ENCODE measurements at places on chromosomes 16 and 17.
A peak's percentile ranks its signal among the peaks of the same experiment; 100 is the strongest.

GRCh38 chr16:3983081-3983520, 102.6 kb upstream of the CREBBP start:
- DNase-seq: peak; percentile 35

- no peak for DNase-seq
These were observed 902.5 kb downstream of the KCNJ2 start for GRCh38 chr17:71071837-71072236.

DNA sequence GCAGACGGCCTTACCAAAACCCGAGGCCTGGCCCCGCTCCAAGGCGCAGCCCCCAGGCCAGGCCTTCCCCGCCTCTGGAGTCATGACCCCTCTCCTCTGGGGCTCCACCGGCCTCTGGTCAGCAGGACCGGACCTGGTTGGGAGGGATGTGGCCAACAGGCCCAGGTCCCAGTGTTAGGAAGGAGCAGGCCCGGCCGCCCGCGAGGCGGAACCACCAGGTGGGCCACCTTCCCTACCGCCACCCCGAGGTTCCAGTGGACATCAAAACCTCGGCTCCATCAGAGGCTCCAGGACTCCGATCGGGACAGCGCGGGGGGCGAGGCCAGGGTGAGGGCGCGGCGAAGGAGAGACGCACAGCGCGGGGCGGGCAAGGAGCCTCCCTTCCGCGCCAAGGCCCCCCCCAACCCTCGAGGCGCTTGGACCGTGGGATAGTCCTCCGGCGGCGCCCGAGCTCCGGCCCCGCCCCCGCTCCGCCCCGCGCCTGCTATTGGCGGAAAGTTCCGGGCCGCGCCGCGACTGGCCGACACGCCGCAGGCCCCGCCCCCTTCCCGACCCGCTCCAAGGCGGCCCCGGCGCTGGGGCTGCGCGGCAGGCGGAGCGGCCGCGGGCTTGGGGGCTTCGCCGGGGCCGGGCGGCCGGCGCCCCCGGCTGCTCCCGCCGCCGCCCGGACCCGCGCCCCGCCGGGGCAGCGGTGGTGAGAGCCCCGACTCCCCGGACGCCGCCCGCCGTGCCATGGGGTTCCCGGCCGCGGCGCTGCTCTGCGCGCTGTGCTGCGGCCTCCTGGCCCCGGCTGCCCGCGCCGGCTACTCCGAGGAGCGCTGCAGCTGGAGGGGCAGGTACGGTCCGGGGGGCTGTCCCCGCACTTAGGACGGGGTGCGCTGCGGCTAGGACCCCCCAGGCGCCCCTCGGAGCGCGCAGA, at the start of gene METRN:
METRN (plus strand) TSS at position 561 of the 919 bp plus-strand sequence; CDS start at position 733, 172 bp downstream.
- no peak for DNase-seq

DNA sequence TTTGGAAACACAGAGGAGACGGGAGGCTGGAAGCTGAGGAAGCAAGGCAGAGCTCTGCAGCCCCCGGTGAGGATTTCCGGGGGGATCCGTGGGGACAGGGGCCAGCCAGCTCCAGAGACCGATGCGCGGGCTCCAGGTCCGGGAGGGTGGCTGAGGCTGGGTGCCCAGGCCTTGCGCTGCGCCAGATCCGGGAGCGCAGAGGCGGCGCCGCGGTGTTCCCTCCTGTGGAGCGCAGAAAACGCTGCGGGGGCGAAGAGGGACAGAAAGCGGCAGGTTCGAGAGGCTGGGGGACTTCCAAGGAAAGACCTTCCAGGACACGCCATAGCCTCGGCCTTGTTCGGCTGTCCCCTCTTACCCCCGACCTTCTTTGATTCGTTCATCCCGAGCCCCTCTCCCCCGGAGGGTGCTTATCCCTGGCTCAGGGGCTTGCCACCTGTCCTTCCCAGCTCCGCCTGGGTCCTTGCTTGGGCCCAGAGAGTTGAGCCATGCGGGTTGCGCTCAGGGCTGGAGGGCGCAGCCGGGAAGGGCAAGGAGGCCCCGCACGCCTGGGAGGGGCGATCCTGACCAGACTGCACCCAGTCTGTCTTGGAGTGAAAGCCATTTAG, 697 bp upstream of the SHISA9 start:
- DNase-seq: no peak

DNA sequence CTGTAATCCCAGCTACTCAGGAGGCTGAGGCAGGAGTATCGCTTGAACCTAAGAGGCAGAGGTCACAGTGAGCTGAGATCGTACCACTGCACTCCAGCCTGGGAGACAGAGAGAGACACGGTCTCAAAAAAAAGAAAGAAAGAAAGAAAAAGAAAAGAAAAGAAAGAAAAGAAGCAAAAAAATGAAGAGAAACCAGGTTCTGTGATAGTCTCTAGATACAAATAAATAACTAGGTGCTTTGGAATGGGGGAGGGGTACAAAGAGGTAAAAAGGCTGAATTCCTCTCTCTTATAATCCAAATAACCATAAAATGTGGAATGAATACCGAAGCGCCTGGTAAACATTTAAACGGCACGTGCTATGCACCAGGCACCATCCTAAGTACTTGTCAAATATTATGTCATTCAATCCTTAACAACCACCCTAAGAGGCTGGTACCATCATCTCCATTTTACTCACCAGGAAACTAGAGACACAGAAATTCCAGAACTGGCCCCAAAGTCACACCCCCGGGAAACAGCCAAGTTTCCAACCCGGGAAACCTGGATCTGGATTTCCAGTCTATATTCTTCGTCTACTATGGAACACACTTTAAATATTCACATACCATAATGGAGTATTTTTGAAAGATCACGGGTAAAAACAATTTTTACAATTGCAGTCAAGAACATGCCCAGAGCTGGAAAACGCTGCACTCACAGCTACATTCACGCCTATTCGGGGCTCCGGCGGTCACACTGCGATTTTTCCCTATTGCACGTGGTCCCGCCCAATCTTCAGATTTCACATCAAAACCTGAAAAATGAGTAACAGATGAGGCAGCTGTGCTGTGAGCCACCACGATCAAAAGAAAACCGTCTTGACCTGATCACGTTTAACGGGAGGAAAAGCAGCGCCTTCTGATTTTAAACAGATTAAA, 10.5 kb downstream of the NXN start:
- no peak for DNase-seq

DNA sequence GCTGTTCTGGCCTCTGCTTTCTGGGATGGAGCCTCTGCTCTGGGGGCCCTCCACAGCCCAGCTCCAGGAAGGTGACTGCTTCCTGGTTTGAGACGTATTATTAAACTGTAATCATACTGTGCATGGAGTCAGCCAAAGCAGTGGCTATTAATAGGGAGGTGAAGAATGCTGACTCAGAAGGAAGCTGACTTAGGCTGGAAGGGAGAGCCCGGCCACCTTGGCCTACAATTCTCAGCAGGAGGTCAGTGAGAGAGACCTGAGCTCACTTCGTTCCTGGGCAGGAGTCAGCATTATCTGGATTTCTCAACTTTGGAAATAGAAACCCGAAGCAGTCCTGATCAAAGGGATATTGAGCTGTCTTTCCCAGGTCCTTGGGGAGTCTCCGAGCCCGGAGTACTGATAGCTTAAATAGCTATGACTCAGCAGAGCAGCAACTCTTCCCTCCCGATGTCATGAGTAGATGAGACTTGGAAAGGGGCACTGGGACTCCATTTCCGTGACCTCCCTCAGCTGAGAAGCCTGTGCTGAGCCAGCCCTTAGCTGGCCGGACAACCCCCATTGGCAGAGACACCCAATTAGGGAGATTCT, 91.8 kb downstream of the YPEL2 start:
- no peak for DNase-seq

DNA sequence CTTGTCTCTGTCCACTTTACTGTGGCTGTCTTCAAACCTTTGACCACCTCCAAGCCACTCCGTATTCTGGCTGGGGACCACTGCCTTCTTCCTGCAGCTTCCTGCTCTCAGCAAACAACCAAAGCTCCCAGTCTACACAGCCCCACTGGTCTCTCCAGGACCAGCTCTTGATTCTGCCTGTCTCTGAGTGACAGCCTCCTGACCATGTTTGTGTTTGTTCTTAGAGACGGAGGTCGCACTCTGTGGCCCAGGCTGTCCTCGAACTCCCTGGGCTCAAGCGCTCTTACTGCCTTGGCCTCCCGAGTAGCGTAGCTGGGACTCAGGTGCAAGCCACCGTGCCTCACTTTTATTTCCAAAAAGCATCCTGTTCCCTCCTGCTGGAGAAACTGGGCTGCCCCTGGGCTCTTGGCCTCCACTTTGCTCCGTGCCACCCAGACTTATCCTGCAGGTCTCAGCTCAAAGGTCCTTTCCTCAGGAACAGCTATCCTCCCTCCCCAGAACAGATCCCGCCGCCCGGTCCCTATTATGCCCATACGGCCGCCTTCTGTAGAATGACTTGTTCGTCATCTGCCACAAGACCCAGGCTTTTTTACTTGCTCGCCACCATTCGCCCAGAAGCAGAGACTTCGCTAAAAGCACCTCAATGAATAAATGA, 9.1 kb downstream of the MNT start:
- no peak for DNase-seq

GRCh38 chr16:76729525-76729924, 452.3 kb downstream of the CNTNAP4 start:
- no peak for DNase-seq

DNA sequence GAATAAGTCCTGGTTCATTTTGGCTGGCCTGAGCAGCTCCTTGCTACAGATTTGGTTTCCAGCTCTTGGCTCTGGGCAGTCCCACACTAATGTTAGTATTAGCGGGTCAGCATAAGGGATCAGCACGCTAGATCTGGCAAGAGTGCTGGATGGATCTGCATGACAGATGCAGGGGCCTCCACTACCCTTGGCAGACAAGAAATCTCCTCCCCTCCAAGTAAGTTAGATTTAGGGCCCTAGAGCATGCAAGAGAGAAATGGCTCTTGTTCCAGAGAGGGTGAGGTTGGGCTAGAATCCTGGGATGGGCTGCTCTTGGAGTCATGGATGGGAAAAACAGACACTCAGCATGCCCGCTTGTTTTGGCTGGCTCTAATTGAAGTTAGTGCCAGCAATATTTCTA, 414.3 kb downstream of the RBFOX1 start:
- no peak for DNase-seq

GRCh38 chr17:73468221-73468620, 156.4 kb upstream of the CDC42EP4 start:
- no peak for DNase-seq

GRCh38 chr17:66829386-66829864, 5.5 kb upstream of the CACNG5 start:
- DNase-seq: no peak

DNA sequence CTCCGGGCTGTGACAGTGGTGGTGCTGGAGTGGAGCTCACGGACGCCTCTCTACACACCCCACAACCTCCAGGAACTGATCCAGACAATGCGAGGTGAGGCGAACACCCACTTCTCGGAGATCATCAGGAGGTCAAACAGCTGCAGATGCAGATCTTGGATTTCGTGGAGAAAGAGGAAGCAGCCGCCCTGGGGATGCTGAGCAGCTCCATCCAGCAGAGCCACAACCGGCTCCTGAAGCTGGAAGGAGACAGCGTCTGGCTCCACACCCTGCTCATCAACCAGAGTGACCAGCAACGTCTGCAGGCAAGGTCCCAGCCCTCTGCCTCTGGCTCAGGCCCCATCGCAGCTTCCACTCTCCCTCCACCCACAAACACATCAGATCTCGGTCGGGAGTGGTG, 13.2 kb upstream of the SLC16A5 start:
- DNase-seq: no peak

DNA sequence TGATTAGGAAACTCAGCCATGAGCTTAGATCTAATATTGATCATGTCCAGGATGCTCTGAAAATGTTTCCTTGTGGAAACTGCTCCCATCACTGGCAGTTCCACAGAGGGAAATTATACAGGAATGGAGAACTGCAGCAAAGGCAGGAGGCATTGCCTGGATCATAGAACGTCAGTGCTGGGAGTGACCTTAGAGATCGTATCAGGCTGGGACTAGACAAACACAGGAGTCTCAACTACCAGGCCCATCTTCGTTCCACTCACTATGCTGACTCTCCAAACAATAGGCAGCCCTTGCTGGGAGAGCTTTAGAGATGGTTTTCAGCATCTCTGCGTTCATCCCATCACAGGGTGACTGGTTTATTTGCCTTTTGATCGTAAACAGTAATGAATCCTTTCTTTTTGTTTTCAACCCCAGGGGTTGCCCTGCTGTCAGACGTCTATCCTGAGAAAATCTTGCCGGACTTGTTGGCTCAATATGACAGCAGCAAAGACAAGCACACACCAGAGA, 130.3 kb downstream of the TANGO6 start:
- DNase-seq: no peak

GRCh38 chr17:72839131-72839725, 253.3 kb downstream of the SLC39A11 start:
- no peak for DNase-seq
